Pancreas (tissue), 10 donors: ENCODE measurements at places on chromosomes 7 and 10.
A peak's percentile ranks its signal among the peaks of the same experiment; 100 is the strongest.

GRCh38 chr10:71921324-71922027 lies 42.7 kb upstream of the CHST3 start:
- DNase-seq: peak; percentile 8

DNA sequence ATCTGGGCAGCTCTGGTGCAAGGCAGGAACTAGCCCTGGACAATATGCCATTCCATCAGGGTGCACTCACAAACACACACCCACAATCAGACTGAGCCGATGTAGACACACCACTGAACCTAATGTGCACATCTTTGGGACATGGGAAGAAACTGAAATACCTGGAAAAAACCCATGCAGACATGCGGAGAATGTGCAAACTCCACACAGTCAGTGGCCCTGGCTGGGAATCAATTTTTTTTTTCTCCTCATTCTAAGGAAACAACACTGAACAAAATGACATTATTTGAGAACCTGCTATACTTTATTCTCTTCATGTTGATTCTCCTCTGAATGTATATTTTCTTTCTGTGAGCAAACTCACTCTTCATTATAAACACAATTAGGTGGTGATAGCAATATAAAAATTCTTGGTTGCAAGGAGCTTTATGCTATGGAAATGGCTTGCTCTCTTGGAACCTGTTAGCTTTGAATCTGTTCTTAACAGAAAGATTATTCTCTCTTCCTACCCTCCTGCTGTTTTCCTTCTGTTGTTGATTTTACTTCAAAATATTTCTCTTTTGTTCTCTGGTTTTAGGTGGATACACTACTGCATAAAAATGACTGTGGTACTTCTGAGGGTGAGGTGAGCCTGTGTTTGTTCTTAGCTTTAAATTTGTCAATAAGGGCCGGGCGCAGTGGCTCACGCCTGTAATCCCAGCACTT lies 33.0 kb upstream of the MICU1 start:
- DNase-seq: no peak

DNA sequence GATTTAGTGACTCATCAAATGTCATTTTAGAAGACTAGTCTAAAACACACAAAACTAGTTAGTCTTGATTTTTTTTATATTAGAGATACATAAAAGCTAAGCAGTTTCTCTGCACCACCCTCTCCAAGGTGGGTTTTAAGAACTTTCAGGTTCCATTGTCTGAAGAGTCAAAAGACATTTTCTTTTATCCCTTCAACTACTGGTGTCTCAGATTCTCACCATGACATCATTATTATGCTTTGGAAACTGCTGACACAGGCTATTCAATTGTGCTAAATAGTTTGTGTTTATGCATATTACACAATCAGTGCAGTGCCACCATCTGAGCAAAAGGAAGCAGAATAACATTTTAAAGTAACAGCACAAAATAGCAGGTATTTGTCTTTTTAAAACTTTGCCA lies 52.2 kb downstream of the IGF2BP3 start:
- no peak for DNase-seq

DNA sequence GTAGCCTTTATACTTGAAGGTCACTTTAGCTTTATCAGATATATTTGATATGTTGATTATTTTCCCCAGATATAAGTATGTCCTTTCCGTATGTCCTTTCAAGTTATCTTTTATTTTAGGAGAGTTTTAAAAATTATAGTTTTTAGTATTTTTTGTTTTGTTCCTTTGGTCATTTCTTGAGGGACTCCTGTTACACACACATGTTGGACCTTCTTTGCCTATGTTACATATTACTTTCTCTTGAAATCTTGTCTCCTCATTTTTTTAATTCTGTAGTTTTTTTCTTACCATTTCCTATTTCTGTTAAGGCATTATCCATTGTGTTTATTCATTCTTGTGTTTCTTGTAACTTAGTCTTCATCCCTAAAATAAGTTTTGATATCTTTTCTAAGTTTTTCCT lies 23.9 kb downstream of the GLCCI1 start:
- no peak for DNase-seq

- no peak for DNase-seq
Observed at GRCh38 chr10:95567903-95568630, 6.9 kb upstream of the SORBS1 start.

DNA sequence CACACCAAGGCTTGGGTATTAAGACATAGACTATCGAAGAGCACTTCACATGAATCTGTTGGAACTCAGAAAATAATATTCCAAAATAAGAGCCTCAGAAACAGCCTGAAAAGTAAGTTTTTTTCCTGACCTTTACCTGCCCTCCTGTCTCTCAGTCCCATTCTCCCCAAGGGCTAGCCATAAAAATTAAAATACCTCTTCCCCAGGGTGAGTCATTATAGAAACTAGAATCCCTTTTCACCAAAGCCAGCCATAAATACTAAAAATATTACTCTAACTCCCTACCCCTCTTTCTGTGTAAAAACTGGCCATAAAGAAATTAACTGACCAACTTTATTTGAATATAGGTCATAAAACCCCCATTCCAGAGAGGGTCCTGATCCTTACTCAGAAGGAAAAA lies 87.9 kb upstream of the TMEM106B start:
- DNase-seq: no peak

DNA sequence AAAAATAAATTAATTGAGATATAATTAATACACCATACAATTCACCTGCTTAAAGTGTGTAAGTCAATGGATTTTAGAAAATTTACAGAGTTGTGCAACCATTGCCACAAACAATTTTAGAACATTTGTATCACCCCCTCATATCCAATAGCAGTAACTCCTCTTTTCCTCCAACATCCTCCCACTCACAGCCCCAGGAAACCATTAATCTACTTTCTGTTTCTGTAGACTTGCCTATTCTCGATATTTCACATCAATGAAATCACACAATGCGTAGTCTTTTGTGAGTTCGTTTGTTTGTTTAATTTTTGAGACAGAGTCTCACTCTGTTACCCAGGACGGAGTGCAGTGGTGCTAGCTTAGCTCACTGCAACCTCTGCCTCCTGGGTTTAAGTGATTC lies 13.7 kb upstream of the HERC4 start:
- DNase-seq: no peak

GRCh38 chr10:13400196-13400965 lies 52.3 kb upstream of the SEPHS1 start:
- no peak for DNase-seq

DNA sequence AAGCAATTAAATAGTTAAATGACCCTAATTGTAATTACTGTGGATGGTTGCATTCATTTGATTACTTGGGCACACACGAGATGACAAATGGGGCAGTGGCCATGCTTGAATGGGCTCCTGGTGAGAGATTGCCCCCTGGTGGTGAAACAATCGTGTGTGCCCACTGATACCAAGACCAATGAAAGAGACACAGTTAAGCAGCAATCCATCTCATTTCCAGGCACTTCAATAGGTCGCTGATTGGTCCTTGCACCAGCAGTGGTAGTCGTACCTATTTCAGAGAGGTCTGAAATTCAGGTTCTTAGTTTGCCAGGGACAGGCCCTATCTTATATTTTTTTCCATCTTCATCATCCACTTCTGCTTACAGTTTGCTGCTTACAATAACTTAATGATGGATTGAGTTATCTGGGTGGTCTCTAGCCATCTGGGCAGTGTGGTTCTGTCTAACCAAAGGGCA lies 8.3 kb downstream of the PCBD1 start:
- DNase-seq: peak; percentile 86

DNA sequence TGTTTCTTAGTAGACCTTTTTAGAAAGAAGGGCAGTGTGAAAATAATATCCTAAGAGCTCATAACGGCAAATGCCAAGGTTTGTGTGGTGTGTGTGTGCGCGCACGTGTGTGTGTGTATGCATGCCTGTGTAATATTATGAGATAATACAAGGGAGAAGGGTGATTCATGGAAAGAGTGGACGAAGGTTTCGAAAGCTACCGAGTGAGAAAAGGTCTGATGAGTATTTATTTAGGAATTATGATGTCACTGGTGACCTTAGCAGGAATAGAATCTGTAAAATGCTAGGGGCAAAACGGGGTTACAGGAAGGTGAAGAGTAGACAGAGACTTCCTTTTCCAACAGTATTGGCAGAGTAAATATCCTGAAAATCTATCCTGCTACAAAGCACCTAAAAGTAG lies 107.3 kb downstream of the AHR start:
- DNase-seq: no peak

- DNase-seq: no peak
Observed at GRCh38 chr7:99489235-99489634, 10.8 kb downstream of the ZNF394 start.

GRCh38 chr7:144629011-144629410 lies 206.8 kb downstream of the TPK1 start:
- DNase-seq: no peak

DNA sequence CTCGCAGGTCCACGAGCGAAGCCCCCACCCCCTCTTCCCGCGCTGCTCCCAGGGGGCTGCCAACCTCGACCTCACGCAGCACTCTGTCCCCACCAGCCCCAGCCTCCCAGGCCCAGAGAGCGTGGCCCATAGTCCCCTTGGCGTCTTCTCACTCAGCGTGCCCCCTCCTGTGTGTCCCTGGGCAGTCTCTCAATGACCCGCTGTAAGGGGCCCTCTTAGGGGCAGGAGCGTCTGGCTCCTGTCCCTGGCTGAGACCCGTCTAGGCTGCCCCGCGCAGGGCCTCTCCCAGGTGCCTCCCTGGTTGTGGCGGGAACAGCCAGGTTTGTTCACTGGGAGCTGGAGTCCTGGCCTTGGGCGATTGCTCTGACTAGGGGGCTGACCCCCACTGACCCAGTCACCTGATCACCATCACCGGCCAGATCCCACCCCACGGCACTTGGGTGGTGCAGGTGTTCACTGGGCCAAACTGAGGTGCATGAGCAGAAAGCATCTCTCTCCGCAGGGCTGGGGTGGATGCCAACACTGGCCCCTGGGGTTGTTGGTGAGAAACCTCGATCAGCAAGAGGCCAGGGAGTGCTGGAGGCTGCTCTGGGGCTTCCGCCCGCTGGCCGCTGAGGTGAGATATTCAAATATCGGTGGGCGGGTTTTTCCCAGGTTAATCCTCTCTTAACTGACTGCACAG lies 12.6 kb upstream of the WDFY4 start:
- DNase-seq: no peak

DNA sequence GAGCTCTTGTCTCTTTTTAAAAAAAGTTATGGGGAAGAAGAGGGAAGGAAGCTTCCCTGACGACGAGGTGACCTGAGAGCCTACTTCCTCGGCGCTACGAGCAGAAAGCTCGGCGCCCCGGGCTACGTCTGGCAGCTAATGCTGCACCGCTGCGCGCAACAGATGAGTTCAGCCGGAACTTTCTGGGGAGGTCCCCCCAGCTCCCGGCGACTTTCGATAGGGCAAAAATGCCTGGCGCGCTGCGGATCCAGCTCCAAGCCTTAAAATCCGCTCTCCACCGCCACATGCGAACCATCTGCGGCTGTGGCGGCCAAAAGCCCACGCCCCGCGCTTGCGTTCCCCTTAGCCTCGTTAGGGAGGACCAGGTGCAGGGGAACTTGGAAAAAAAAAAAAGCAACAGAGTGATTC lies 621 bp downstream of the P4HA1 start:
- DNase-seq: peak; percentile 82

GRCh38 chr10:85917601-85918000 lies 449.0 kb downstream of the GRID1 start:
- no peak for DNase-seq

GRCh38 chr10:101783736-101784118 lies 481 bp upstream of the NPM3 start:
- DNase-seq: no peak

DNA sequence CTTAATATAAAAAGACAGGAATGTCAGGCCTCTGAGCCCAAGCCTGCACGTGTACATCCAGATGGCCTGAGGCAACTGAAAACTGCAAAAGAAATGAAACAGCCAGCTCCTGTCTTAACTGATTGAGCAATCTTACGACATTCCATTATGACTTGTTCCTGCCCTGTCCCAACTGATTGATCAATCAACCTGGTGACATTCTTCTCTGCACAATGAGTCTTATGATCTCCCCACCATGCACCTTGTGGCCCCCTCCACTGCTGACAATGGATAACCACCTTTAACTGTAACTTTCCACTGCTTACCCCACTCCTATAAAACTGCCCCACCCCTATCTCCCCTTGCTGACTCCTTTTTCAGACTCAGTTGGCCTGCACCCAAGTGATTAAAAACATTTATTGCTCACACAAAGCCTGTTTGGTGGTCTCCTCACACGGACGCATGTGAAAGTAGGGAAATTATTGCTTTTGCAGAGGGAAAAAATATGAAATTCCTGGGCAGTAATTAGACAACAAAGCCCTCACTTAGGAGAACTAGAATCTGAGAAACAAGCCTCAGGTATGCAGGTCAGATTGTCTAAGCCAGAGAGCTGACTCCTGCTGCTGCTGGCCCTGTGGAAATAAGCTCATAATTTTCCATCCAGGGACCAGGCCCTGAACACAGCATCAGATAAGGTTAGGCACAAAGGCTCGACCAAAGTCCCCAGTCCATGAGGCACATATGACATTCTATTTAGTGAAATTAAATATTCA lies 5.3 kb downstream of the CYP3A7 start:
- no peak for DNase-seq

DNA sequence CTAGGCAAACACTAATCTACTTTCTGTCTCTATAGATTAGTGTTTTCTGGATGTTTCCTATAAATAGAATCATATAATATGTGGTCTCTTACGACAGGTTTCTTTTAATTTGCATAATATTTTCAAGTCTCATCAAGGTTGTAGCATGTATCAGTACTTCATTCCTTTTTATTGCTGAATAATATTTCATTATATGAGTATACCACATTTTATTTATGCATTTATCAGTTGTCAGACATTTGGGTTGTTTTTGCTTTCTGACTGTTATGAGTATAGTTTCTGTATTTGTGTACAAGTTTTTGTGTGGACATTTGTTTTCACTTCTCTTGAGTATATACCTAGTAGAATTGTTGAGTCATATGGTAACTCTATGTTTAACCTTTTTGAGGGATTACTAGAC lies 48.2 kb downstream of the SHOC2 start:
- DNase-seq: no peak

- no peak for DNase-seq
Observed at GRCh38 chr7:18086165-18087025, 58.7 kb upstream of the PRPS1L1 start.

GRCh38 chr10:59300386-59300785 lies 62.0 kb downstream of the FAM13C start:
- DNase-seq: no peak

DNA sequence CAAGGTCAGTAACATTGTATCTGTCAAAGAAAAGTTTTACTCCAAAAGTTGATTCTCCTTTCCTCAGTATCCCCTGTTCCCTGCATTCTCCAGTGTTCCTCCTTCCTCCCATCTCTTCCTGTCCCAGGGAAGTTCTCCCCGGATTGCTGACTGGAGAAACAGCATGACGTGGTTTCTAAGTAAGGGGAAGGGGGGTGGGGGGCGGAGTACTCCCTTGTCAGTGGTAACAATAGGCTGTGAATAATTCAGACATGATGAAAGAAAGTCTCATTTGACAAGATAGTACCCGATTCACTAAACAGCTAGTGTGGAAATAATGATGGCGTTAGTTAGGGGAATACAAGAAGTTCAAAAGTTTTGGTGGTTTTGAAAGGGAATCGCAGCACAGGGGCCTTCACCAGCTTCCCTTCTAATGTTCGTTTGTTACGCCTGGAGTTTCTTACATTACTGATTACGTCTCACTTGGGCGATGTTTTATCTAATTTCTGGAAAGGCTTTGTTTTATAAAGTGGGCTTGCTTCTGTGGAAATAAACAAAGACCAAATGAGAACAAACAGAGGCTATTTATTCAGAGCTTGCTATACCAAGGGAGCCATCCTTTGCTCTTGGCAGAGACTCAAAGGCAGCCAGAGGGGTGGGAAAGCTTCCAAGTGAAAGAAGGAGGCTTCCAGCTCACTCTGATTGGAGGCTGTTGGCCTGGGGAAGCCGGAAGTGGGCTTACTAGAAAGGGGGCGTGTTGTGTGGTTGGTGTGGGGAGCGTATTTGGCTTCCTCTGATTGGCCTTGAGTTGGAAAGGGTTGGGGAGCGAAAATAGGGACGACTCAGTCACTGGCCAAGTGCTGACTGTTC lies 453.7 kb downstream of the SDK1 start:
- DNase-seq: no peak
